HS-5 (cell line): ENCODE measurements at places on chromosomes 6 and 20.

DNA sequence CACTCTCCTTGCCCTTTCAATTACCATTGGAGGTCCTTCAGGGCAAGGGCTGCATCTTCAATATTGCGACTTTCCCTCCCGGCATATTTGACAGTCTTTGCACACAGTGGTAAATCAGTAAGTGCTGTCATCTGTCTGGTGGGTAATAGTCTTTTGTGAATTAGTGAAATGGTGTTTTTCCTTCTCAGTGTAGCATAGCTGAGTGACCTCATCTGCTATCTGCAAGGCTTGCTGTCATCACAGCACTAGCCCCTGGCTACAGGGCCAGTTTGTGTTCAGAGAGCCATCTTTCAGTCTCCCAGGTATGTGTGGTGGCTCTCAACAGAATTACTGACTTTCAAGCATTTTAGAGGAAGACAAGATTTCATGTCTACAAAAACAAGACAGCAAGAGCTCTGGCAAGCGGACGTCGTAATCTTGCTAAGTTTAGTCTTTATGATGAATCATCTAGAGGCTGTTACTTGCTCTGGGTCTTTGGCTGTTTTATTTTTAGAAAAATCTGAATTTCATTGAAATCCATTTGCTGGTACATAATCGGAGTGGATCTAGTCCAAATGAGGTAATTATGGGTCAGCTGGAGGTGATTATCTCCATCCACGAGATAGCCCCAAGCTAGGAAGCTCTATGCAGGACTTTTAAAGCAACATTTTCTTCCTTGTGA lies 528.9 kb downstream of the EPM2A start:
- peak; percentile 13 for DNase-seq

DNA sequence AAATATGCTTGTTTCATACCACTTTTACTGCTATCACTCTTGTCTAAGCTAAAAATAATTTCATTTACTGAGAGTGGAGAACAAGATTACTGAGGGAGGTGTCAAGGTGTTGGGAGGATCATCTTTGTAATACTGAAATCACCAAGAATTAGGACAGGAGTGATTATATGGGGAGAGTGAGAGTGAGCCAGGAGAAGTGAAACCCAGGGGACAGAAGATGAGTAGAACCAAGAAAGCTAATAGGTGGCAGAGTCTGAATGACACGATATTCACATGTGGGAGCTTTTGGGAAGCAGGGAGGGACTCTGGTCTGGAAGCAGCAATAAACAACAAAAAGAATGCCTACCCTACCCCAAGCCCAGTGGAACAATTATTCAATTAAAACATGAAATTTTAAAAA lies 58.6 kb downstream of the AK9 start:
- no peak for DNase-seq

GRCh38 chr20:2866236-2866635 lies 7.0 kb upstream of the PTPRA start:
- DNase-seq, result no peak

DNA sequence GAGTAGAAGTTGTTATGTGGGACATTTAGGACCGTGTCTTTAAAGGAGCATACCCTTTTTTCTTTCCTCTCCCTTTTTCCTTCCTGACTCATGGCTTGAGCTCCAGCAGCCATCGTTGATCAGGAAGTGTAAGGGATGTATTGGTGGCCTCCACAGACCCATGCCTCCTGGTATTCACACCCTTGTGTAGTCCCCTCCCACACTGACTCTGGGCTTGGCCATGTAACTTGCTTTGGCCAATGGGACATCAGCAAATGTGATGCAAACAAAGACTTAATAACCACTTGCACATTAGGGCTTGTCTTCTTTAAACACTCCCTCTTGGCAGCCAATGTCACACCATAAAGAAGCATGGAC lies 18.9 kb upstream of the SLC13A3 start:
- no peak for DNase-seq

DNA sequence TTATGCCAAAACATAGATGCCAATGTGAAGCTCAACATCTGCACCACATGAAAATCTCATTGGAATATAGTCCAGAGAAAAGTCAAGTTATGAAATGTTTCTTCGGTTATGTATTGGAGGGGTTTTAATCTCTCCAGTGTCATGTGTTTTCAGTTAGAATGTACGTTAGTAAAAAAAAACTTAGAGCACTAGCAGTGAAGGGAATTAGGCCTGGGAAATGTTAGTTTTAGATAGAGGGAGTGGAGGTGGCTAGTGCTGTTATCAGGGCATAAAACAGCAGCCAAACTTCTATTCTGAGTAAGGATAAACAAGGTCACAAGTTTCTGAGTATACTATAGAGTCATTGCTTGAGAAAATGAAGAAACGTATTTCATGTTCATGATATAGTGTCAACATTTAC lies 42.9 kb downstream of the HDGFL1 start:
- DNase-seq, result no peak

GRCh38 chr6:52992980-52993920 lies 1.8 kb downstream of the GSTA4 start:
- DNase-seq, result peak; percentile 36

DNA sequence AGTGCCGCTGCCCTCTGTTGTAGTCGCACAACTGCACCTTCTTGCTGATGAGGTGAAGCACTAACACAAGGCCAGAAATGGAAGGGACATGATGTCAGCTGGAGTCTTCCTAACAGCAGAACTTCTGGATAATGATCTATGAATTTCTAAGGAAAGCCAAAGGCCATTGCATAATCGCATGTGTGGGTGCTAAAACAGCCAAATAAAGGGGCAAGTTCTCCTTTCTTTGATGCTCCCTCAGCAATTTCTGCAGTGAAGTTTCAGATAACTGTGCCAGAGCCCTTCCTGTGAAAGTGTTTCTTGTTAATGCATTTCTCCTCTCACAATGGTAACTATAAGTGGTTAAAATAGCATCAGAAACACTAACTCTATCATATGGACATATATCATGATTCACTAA lies 8.0 kb upstream of the F13A1 start:
- no peak for DNase-seq

GRCh38 chr6:144384427-144384826 lies 99.3 kb downstream of the UTRN start:
- DNase-seq, result no peak

GRCh38 chr6:31896856-31897611 lies 464 bp downstream of the EHMT2 start:
- no peak for DNase-seq

DNA sequence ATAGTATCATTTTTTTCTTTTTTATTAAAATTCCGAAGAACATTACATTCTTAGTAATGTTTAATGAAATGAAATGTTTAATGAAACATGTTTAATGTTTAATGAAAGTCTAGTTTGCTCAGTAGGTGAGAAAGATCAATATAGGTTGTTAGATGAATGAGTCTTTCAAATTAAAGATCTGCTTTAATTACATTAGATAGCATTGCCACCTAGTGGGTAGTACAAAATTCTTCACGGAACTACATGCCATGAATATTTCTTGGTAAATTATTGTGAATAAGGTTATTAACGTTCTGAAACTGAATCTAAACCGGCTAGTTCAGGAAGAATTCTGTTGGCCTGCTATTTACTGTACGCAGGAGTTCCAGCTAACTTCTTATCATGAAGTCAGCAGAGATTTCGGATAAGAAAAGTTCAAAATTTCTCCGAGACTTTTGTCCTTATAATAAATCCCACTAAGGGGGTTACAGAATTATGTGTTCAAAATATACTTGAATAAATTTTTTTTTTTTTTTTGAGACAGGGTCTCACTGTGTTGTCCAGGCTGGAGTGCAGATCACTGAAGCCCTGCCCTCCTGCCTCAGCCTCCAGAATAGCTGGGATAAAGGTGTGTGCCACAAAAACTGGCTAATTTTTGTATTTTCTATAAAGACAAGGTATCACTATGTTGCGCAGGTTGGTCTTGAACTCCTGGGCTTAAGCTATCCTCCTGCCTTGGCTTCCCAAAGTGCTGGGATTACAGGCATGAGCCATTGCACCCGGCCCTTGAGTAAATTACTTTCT lies 7.9 kb upstream of the GMNN start:
- DNase-seq, result no peak

GRCh38 chr6:116772450-116772849 lies 6.9 kb upstream of the FAM162B start:
- DNase-seq, result no peak

DNA sequence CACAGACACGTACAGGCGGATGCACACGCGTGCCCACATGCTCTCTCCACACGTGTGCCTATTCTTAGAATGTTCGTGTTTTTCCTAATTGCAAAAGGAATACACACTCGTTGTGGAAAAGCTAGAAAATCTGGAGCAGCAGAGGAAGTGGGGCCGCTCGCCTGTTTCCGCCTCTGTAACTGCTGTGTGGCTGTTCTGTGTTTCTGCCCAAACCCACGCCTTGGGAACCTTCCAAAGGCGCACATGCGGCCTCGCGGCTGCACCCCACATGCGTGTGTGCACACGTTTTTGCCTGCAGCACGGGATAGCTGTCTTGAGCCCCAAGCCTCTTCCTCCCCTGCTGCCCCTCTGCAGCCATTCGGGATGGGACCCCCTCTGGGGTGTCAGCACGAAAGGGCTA lies 12.2 kb downstream of the SLC17A9 start:
- no peak for DNase-seq

DNA sequence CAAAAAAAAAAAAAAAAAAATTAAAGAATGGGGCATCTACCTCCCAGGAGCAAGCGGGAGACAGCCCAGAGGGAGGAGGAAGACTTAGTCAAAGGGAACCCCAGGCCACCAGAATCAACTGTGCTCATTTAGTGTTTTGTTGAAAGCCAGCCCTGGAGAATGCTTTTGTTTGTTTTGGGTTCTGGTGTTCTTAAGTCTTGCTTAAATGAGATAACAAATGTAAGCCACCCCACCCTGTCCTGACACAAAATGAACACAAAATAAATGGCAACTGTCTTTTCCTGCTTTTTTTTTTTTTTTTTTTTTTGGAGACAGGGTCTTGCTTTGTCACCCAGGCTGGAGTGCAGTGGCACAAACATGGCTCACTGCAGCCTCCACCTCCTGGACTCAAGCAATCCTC lies 165.0 kb upstream of the JARID2 start:
- DNase-seq, result no peak

- no peak for DNase-seq
Observed at GRCh38 chr6:38982470-38982869, 66.1 kb upstream of the GLP1R start.

DNA sequence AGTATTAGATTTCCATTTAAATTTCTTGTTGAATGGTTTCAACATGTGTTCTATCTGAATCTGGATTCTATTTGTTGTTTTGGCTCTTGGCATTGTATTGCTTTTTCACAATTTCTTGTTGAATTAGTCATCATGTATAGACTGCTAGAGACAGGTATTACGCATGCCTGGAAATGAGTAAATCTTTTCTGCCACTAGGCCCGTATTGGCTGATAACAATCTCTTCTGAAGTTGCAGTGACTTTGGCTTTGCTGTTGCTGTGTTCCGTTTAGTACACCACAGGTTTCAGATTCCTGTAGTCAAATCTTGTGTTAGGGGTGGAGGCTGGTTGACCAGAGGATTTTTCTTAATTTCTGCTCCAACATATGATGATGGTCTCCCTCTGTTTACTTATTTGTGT lies 1339.4 kb downstream of the GRIK2 start:
- DNase-seq, result peak; percentile 49

GRCh38 chr20:36339646-36340592 lies 33.8 kb downstream of the DLGAP4 start:
- no peak for DNase-seq

- DNase-seq, result no peak
Observed at GRCh38 chr20:46551522-46552381, 1.3 kb upstream of the OCSTAMP start.

- no peak for DNase-seq
Observed at GRCh38 chr6:49527320-49527719, 23.1 kb upstream of the C6orf141 start.

DNA sequence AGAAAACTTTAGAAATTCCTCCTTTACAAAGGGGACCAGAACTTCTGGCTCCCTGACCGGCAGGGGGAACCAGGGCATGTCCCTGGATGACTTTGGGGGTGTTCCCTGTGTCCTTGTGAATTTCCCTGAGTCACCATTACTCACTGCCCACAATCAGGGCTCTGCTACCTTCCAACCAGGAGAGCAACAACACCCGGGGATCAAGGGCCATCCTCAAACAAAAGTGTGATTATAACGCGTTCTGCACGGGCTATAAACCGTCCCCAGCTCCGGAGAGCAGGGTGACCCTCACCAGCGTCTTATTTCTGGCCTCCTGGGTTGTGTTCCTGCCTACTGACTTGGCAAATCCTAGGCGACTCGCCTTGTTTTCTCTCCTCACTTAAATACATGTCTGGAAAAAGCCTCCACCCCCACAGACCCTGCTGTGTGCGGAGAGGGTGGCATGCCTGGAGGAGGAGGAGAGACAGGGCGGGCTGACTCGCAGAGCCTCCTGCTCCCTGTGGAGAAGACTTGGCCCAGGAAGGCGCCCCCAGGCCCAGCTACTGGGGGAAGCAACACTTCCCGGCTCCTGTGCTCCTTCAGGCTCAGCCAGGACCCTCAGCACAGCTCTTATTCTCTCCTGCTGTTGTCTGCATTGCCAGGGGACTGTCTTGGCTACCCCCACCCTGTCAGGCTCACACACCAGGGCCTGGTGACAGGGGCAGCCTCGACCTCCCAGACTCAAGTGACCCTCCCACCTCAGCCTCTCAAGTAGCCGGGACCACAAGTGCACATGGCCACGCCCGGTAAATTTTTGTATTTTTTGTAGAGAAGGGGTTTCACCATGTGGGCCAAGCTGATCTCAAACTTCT lies 54.1 kb downstream of the FGD2 start:
- DNase-seq, result peak; percentile 94

DNA sequence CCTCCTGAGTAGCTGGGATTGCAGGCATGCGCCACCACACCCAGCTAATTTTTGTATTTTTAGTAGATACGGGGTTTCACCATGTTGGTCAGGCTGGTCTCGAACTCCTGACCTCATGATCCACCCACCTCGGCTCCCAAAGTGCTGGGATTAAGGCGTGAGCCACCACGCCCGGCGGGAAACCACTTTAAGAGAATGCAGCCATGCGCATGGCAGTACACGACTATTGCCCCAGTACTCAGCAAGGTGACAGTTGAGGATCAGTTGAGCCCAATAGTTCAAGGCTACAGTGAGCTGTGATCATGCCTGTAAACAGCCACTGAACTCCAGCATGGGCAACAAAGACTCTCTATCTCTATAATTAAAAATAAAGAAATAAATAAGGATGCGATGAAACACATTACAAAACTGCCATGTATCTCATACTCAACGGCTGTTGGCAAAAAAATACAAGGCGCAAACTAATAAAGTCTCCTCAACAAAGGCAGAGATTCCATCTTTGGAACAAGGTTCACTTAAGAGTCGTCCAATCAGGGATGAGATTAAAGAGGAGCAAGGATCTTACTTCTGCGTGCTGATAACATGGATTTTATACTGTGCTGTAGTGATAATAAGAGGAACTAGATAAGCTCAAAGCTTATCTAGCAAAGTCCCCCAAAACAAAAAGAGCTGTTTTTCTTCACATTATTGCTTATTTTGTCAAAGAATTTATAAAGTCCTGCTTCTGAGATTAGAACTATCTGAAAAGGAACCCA lies 51.1 kb downstream of the STAU1 start:
- no peak for DNase-seq

GRCh38 chr6:27237089-27237803 lies 10.3 kb upstream of the PRSS16 start:
- DNase-seq, result no peak

GRCh38 chr6:4435981-4436445 lies 300.6 kb upstream of the ECI2 start:
- no peak for DNase-seq

- DNase-seq, result no peak
Observed at GRCh38 chr6:135858931-135859330, 7.4 kb downstream of the PDE7B start.
